ENCODE measurements at places on chromosomes 6 and 20. TPM values are rescaled to one million over a fixed set of nuclear protein-coding genes. Genes with fewer than 3 reads are reported as not detected.

Gene SCRT2
- total RNA-seq, result 4.1 TPM

Gene ZNF391
- total RNA-seq, result 10.2 TPM

Gene NKAIN2
- 0.36 TPM for total RNA-seq

Gene SLC22A2
- not detected for total RNA-seq

Gene SH3BGRL2
- total RNA-seq, result 11.8 TPM

Gene PNRC1
- 51.4 TPM for total RNA-seq

Gene HLA-DQA1
- not detected for total RNA-seq

Gene MYB
- 6.8 TPM for total RNA-seq

Measured in neural crest cell (in vitro differentiated cells).